Activated T-cell treated with anti-CD3 and anti-CD28 coated beads for 48 hours (primary cell): ENCODE measurements at places on chromosomes 2 and 18.

- DNase-seq: no peak
Measured at GRCh38 chr2:114034742-114035141, 144.9 kb downstream of the ACTR3 start.

GRCh38 chr18:75134611-75134975, 74.3 kb downstream of the PTGR3 start:
- no peak for DNase-seq

- DNase-seq: no peak
Measured at GRCh38 chr2:68390586-68390985, 25.5 kb downstream of the PLEK start.

- peak; percentile 38 for DNase-seq
Measured at GRCh38 chr2:37625796-37626571, 45.5 kb downstream of the CDC42EP3 start.
